ENCODE measurements at places on chromosomes 2 and 18.

DNA sequence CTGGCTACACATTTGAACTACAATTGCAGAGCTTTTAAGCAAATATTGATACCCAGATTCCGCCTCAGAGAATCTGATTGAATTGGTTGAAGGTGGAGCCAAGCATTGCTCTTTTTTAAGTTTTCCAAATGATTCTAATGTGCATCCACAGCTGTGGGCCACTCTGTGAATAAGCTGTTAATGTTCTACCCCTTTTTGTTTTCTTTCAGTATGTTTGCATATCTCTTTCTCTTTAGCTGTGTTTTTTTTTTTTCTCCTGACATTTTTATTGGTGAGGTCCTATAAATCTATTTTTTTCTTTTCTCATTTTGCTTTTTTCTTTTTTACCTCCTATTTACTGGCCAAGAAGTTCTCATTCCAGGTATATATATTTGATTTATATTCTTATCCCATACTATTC, 6.5 kb downstream of the SCN3A start:
- DNase-seq: no peak

GRCh38 chr2:69221512-69221911, 165.5 kb downstream of the GFPT1 start:
- DNase-seq: no peak

DNA sequence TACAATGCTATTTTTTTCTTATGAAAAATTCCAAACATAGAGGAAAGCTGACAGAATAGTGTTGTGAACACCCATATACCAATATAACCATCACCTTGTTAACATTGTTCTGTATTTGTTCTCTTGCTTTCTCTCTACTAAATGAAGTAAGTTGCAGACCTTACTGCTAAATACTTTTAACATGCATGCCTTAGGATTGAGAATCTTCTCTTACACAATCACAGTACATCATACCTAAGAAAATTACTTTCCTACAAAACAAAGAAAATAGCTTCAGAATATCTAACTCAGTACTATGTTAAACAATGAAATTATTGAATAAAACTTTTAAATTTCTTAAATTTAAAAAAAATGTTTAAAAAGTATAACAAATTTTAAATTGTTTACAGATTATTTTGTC, 136.5 kb downstream of the UBR3 start:
- no peak for DNase-seq

- DNase-seq: no peak
Measured at GRCh38 chr2:237996021-237996593, 29.3 kb downstream of the UBE2F start.

DNA sequence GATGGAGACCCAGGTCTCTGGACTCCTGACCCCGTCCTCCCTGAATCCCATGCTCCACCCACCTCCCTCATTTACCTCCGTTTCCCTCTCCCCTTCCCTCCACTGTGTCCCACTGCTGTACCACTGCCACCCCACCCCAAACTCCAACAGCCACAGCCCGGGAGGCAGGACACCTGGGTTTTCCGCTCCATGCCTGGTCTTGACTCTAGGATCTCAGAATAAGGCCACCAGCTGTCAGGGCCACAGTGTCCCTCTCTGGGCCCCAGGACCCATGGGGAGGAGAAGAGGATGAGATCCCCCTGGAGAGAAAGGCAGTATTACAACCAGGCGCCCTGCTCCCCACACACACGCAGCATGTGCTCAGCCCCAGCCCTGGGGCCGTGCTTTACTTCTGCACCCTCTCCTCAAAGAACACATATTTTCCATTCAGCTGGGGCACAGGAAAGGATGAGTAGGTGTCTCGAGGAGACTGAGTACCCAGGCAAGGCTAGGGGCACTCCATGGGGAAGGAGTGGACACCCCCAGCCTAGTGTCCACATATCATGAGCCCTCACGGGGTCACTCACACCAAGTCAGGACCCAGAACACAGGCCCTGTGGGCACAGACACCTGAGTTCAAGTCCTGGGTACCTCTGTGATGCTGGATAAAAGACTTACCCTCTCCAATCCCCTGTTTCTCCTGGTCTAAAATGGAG, 700 bp downstream of the RUFY4 start:
- DNase-seq: no peak

DNA sequence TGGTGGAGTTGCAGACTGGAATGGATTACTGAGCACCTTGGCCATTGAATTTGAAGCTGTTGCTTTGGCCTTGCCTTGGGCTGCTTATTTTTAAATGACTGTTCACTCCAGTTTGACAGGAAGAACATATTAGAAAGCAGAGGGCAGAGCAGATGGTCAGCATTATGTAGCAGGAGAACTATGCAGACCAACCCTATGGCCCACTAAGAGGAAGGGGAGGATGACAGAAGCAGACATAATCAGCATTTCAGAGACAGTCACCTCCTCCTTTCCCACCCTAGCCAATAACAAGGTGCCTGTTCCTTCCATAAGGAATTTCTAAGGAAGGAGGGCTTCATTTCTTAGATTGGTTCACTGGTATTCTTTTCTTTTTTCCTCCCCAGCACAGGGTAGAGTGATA, 2.4 kb downstream of the CHRNA1 start:
- no peak for DNase-seq

DNA sequence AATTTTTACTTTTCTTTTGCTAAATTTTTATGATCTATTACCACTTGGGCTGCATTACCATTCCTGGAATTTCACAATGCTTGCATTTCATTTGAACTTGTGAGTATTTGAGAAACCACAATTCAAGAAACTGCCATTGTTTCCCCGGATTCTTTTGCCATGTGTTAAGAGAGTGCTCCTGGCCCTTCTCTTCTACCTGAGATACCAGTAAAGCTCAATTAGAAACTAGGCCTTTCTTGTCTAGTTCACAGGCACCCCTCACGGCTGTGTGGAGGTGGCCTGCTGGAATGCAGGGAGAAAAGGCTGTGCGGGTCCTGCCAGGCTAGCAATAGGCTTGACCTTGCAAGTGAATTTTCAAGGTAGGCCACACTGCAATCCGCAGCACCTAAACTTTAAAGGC, 40.8 kb downstream of the ZEB2 start:
- no peak for DNase-seq

All from adrenal gland (tissue), 19 donors.